ENCODE measurements at places on chromosomes 16 and 17.

DNA sequence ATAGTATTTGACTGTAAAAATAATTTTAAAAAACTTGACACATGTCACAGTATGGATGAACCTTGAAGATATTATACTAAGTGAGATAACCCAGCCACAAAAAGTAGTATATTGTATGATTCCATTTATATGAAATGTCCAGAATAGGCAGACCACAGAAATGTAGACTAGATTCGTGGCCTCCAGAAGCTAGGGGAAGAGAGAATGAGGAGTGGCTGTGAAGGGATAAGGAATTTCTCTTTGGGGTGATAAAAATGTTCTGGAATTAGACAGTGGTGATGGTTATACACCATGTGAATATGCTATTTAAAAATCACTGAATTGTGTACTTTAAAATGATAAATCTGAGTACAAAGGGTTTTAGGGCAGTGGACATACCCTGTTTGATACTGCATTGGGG is 253.1 kb upstream of the DYNLRB2 start:
- no peak for DNase-seq

DNA sequence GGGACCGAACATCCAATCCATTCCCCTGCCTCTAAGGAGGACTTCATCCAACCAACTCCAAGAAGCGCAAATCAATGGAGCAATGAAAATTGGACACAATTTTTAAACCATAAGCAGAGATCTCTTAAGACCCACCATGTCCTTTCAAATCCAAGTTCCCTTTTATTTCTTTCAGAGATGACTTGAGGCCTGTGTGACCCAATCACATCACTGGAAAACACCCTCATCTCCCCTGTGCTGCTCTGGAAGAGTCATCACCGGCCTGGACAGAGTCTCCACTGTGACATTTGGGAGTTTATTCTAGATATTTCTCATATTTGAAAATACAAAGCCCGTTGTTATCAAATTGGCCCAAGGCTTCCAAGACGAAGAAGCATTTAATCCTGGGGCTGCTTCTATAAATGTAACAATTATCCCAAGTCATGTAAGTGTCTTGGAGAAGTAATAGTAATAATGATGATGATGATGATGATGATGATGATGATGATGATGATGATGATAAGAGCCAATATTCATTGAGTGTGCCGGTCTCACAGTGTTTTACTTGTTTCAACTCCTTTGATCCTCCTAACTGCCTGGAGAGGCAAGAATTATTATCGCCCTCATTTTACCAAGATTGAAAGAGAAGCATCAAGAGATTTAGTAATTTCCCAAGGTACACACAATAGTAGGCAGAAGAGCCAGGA is 72.1 kb downstream of the COPRS start:
- DNase-seq = no peak

DNA sequence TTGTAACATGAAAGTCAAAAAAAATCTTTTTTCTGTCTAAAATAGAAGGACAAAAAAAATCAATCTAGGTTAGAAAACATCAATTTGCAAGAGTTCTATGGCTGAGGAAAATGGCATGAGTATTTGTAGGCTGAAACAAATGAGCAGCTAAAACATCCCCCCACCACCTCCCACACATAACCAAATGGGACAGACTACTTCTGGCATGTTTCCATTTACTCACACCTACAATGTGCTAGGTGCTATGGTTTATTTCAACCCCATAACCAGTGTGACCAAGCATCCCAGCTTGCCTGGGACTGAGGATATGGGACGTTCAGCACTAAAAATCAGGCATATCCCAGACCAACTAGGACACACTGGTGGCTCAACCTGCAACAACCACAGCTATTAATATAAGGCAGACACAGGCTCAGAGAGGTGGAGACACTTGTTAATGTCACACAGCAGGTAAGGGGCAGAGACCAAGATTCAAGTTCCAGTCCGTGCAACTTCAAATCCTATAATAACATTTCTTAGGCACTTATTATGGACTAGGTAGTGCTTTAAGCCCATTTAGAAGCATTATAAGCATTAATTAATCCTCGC is 96.0 kb downstream of the XYLT1 start:
- DNase-seq = no peak

GRCh38 chr16:57387598-57388354 is 15.5 kb downstream of the CX3CL1 start:
- DNase-seq = no peak

DNA sequence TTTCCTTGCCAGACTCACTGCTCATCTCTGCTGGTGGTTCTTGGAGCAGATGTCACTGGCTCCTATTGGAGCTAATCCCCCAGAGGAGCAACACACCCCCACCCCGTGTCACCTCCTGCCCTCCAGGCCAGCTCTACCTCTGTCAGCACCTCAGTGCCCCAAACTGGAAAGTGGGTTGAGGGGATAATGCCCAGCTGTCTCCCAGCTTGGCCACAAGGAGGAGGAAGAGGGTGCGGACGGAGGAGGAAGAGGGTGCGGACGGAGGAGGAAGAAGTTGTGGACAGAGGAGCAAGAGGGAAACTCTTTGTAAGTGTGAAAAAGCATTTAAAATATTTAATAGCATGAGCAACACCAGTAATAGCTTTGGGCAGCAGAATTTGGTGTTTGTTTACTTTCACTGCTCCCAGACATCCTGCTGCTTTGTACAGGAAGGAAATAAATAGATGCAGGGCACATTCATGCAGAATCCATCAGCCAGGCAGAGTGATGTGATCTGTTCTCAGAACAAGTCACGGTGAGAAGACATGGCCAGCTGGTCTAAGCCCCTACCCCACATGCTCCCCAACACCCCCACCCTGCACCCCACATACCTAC is 82.5 kb downstream of the C17orf67 start:
- no peak for DNase-seq

GRCh38 chr16:12434567-12434966 is 369.1 kb downstream of the CPPED1 start:
- no peak for DNase-seq

GRCh38 chr16:62717026-62717425 is 680.8 kb upstream of the CDH8 start:
- no peak for DNase-seq

DNA sequence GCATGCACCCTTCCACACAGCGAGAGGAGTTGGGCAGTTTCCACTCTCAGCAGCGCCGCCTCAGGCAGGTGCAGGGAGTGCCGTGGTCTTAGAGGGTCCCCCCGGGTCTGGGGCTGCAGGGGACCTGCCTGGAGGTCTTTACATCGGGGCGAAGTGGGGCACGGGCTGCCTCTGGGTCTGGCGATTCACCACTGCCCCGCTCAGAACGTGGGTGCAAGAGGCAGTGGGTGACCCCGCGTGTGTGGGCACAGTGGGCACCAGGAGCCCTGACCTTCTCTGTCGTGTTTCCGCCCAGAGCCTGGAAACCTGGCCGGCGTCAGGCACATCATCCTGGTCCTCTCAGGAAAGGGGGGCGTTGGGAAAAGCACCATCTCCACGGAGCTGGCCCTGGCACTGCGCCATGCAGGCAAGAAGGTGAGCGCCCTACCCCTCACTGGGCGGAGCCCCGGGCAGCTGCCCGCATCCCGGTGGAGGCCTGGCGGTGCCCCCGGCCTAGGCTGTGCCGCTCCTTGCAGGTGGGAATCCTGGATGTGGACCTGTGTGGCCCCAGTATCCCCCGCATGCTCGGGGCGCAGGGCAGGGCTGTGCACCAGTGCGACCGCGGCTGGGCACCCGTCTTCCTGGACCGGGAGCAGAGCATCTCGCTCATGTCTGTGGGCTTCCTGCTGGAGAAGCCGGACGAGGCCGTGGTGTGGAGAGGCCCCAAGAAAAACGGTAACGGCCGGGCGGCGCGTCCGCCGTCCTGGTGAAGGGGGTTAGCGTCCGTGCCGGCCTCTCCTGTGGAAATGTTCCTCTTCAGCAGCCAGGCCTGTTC is 3.7 kb downstream of the NUBP2 start:
- DNase-seq = no peak

- DNase-seq = no peak
Measured at GRCh38 chr16:50632927-50633800, 47.9 kb downstream of the SNX20 start.

- DNase-seq = no peak
Measured at GRCh38 chr16:6884002-6884401, 448.6 kb upstream of the RBFOX1 start.

- no peak for DNase-seq
Measured at GRCh38 chr17:67434061-67434525, 57.0 kb downstream of the PITPNC1 start.

- no peak for DNase-seq
Measured at GRCh38 chr16:13606804-13607203, 313.1 kb upstream of the ERCC4 start.

DNA sequence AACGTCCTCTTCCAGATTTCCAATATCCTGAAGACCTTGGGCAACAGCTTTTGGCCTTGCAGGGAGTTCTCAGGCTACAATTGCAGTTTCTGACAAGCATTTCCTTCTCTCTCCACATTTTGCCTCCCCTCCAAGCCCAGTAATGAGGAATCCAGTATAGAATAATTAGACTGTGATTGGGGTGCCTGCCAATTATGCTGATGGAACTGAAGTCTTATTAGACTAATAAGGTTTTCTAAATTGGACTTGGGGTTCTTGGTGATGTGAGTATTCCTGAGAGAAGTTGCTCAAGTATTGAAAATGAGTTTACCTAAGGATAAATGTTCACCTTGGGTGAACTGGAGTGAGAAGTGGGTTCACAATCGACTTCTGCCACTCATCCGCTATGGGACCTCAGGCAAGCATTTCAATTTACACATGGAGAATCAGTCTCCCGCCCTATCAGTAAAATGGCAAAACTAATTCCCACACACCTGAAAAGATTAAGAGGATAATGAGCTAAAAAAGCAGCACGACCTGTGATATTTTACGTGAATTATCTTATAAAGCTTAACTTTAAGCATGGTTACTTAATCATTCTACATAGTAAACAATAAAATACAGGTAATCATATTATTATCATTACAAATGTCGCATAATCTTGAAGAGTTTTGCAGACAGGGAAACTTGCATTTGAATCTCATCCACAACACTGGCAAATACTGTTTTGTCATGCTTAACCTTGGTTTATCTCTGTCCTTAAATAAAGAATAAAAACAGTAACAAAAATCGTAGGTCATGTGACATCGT is 628.0 kb downstream of the TMEM114 start:
- no peak for DNase-seq

Data from HepG2 (cell line).